ENCODE measurements at places on chromosomes 3 and 15. TPM values are rescaled to one million over a fixed set of nuclear protein-coding genes. Genes with fewer than 3 reads are reported as not detected.

DNA sequence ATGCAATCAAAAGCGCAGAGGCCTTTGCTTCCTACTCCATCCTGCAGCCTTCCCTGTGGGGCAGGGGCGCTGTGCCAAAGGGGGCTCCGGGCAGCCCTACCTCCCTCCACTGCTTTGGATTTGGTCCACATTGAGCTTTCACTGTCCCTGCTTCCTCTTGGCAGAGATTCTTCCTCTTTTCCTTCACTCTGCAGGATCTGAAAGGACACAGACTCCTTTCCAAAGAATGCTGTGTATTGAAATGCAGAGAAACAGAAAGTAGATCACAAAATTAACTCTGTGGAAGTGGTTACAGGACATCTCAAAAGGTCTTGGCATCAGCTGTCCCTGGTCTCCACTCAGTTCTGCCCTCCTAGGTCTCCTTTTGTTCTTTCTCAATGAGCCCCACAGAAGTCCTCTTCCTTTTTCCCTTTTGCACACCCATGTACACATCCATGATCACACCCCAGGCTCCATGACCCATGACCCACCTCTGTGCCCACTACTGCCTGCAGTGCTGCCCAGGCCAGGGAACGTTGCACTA lies 64.1 kb downstream of the CCR1 start:
- ATAC-seq, result no peak

DNA sequence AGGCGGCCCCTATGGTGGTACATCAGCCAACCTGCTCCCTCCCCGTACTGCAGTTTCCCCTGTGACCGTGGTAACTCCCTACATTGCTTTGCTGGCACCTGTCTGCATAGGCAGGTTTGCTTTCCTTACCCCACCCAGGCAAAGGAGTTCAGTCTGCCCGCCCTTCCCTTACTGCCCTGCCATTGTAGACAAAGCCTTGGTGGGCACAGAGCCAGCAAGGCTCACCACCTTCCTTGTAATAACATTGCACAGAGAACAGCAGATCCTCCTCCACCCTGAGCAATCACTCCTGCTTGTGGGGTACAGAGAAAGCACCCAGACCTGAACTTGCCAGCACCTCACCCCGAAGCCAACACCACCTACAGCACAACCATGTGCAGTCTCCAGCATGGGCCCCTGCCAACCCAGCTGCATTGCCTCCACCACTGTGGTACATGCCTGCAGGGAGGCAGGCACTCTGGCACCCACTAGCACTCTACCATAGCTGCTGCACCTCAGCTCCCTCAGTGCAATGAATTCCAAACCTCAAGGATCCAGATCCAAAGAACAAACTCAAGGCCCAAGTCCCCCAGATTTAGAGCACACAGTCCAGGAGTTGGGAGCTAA lies 192.7 kb upstream of the KCNMB2 start:
- no peak for ATAC-seq

- peak; percentile 30 for ATAC-seq
Observed at GRCh38 chr3:86990012-86990733, 776 bp downstream of the VGLL3 start.

- ATAC-seq, result no peak
Observed at GRCh38 chr3:126022741-126023359, 53.9 kb downstream of the ROPN1B start.

- ATAC-seq, result no peak
Observed at GRCh38 chr15:59217876-59218498, 11.3 kb downstream of the LDHAL6B start.

DNA sequence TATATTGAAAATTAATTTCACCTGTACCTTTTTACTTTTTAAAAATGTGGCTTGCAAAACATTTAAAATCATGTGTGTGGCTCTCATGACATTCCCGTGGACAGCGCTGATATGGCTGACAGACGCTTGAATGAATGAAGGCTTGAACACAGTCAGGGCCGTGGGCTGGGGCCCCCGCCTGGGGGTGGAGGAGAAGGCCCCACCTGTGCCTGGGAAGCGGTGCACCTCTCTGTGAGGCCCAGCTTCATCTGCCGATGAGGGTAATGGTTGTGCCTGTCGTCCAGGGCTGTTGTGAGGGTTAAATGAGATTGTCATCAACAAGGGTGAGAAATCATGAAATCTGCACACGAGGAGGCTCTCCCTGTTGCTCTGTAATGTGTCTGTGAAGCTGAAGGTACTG lies 85.9 kb upstream of the PRR23E start:
- ATAC-seq, result no peak

GRCh38 chr3:69784954-69785514 lies 45.8 kb downstream of the MITF start:
- no peak for ATAC-seq

DNA sequence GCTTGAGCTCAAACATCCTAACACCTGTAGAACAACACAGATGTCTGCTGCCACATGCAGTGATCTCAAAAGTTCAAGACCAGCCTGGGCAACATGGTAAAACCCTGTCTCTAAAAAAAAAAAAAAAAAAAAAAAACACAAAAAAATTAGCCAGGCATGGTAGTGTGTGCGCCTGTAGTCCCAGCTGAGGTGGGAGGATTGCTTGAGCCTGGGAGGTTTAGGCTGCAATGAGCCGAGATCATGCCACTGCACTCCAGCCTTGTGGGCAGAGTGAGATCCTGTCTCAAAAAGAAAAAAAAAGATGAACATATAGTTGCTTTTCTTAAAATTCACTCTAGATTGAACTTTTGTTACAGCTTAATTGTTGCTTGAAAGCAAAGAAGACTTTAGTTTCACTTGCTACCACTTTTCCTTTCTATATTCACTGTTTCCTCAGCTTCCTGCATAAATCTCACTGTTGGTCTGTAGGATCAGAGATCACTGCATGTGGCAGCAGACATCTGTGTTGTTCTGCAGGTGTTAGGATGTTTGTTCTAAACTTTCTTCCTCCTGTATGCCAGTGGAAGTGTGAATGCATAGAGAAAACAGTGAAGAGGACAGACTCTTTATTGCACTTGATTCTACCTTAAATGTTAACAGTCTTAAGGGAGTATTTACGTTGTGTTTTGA lies 12.6 kb downstream of the RAB11A start:
- no peak for ATAC-seq

Gene FAM227B
- total RNA-seq, result 14.3 TPM

Gene CELSR3
- 53.4 TPM for total RNA-seq

Gene FBLN2
- total RNA-seq, result 84.5 TPM

Gene FBXO22
- total RNA-seq, result 54.4 TPM

Gene RTP1
- 0.18 TPM for total RNA-seq

Gene FBXL22
- total RNA-seq, result 0.96 TPM

Gene ESYT3
- total RNA-seq, result 1.5 TPM

Gene GOLGA6L22
- total RNA-seq, result 0.56 TPM

Gene STAB1
- 0.52 TPM for total RNA-seq

Gene SPINK8
- not detected for total RNA-seq

Gene IL12A
- 0.34 TPM for total RNA-seq

Gene GHSR
- not detected for total RNA-seq

All from motor neuron (in vitro differentiated cells).